ENCODE measurements at places on chromosomes 2 and 18. TPM values are rescaled to one million over a fixed set of nuclear protein-coding genes. Genes with fewer than 3 reads are reported as not detected.

NGEF gene
- total RNA-seq, result 2.3 TPM

MYO7B gene
- total RNA-seq, result 2.0 TPM

CHN1 gene
- total RNA-seq, result 25.1 TPM

TRAK2 gene
- 84.7 TPM for total RNA-seq

IL37 gene
- not detected for total RNA-seq

IL1RL1 gene
- 7.4 TPM for total RNA-seq

C1GALT1C1L gene
- 1.2 TPM for total RNA-seq

FSIP2 gene
- total RNA-seq, result 1.3 TPM

ANKRD39 gene
- total RNA-seq, result 12.7 TPM

CYP1B1 gene
- 115 TPM for total RNA-seq

ALK gene
- total RNA-seq, result 0.13 TPM

RNU2-63P gene
- total RNA-seq, result not detected

MTLN gene
- total RNA-seq, result 39.1 TPM

DNA sequence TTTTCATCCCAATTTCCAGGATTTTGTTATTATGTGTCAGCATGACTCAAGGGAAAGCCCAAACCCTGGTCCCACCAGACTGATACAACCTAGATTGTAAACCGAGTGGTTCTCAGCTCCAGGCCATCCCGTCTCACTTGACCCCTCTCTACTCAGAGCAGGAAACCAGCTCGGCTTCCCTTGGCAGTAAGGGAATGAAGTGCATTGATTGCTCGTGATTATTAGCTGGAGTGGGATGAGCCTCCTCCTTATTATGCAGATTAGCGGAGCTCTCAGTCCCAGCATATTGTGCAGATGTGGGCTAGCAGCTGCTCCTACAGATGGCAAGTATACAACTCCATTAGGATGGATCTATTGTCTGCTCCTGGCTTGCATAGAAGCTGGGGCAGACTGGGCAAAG is 167.6 kb downstream of the LNPK start:
- no peaks in the 10 kb centered on the region for H3K36me3 ChIP-seq
- DNase-seq, result no peak
- H3K27me3 ChIP-seq, result no peaks in the 10 kb centered on the region
- peaks cover 6% of the 10 kb centered on the region for H3K4me1 ChIP-seq

DNA sequence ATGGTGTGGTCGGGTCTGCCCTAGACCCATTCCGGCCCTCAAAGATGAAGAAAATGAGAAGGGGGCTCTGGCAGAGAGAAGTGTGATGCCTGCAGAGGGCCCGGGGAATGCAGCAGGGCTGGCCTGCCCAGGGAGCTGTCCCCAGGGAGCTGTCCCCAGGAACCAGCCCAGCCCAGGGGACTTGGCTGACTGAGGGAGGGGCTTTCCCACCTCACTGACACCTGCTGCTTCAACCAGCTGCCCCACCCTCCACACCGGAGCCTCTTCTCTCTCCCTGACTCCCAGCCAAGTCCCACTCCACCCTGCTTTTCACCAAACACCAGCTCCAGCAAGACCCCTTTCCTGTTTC is 111.2 kb downstream of the STPG4 start:
- peaks cover 4% of the 10 kb centered on the region for H3K4me1 ChIP-seq
- DNase-seq, result no peak
- no peaks in the 10 kb centered on the region for H3K27me3 ChIP-seq
- H3K27ac ChIP-seq, result peak overlapping the region; percentile 58
- H3K36me3 ChIP-seq, result peaks cover 3% of the 10 kb centered on the region

- H3K27ac ChIP-seq, result no peak overlapping the region
- no peaks in the 10 kb centered on the region for H3K4me1 ChIP-seq
- H3K27me3 ChIP-seq, result no peaks in the 10 kb centered on the region
Measured at GRCh38 chr18:35577045-35577848, 4.3 kb upstream of the GALNT1 start.

GRCh38 chr2:237806334-237806733 is 7.8 kb downstream of the RBM44 start:
- no peak for DNase-seq
- no peak overlapping the region for H3K27ac ChIP-seq
- no peaks in the 10 kb centered on the region for H3K4me1 ChIP-seq

GRCh38 chr2:72561621-72562318 is 264.1 kb downstream of the EXOC6B start:
- no peaks in the 10 kb centered on the region for H3K27me3 ChIP-seq
- DNase-seq, result no peak
- no peak overlapping the region for H3K27ac ChIP-seq
- H3K4me1 ChIP-seq, result no peaks in the 10 kb centered on the region
- H3K36me3 ChIP-seq, result no peaks in the 10 kb centered on the region
- no peak overlapping the region for H3K4me3 ChIP-seq

DNA sequence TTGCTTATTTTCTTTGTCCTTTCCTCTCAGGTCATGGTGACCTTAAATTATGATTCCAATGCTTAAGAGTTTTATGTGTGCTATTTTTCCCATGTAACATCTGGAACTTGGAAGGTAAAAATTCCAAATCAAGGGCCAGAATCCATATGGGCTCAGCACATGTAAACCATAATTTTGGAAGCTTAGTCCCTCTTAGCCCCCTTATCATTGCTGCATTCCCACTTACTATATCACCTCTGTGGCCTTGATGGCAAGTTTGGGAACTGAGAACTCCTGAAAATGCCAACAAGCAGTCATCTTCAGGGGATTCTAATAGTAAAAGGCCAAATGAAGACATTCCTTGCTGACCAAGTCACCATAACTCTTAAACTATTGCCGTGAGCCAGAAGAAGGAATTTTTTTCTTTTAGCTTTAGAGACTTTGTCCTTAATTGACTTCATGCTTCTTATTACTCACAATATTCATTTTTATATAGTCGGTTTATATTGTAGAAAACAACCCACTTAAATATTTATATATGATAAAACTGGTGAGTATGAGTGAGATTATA is 251.4 kb downstream of the SLC8A1 start:
- no peak for DNase-seq
- no peak overlapping the region for H3K27ac ChIP-seq
- no peaks in the 10 kb centered on the region for H3K36me3 ChIP-seq
- no peaks in the 10 kb centered on the region for H3K27me3 ChIP-seq
- H3K4me1 ChIP-seq, result peaks cover 2% of the 10 kb centered on the region
- H3K4me3 ChIP-seq, result no peak overlapping the region

DNA sequence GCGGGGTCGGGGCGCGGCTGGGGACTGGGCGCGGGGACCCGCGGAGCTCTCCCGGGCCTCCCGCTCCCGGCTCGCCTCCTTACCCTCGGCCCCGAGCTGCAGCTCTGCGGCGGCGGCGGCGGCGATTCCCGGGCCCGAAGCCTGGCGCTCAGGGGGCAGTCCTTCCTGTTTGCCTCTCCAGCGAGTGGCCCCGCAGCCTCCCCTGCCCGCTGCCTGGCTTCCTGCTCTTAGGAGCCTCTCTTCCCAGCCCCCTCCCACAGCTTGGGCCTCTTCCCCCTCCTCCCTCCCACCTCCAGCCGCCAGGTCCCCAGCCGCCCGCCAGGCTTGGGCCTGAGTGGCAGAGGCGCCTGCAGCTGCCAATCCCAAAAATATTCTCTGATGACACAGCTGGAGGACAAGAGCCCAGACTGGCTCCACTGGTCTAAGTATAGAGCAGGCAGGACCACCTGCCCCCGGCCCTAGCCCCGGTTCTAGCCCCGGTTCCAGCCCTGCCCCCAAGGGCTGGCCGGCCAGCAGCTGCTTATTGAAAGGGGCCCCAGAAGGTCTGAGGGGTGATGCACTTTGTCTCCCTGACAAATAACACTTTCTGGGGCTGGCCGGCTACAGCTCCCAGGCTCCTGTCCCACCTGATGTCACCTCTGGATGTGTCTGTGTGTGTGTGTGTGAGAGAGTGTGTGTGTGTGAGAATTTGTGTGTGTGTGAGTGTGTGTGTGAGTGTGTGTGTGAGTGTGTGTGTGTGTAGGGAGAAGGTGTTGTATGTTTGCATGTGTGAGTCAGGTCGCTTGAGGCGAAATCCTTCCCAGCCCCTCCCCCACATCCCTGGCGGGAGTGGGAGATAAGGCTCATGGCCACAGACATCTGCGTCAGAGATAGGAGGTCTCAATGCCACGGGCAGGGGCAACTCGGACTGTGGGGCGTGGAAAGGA is at the start of gene OBSL1:
Gene OBSL1 (minus strand): TSS at position 229 of the 926 bp plus-strand sequence. CDS start 307 bp downstream, outside the sequence.
- no peaks in the 10 kb centered on the region for H3K27me3 ChIP-seq

- no peak overlapping the region for H3K4me3 ChIP-seq
- DNase-seq, result no peak
- no peaks in the 10 kb centered on the region for H3K36me3 ChIP-seq
Measured at GRCh38 chr2:60529136-60529784, 24.2 kb downstream of the BCL11A start.

DNA sequence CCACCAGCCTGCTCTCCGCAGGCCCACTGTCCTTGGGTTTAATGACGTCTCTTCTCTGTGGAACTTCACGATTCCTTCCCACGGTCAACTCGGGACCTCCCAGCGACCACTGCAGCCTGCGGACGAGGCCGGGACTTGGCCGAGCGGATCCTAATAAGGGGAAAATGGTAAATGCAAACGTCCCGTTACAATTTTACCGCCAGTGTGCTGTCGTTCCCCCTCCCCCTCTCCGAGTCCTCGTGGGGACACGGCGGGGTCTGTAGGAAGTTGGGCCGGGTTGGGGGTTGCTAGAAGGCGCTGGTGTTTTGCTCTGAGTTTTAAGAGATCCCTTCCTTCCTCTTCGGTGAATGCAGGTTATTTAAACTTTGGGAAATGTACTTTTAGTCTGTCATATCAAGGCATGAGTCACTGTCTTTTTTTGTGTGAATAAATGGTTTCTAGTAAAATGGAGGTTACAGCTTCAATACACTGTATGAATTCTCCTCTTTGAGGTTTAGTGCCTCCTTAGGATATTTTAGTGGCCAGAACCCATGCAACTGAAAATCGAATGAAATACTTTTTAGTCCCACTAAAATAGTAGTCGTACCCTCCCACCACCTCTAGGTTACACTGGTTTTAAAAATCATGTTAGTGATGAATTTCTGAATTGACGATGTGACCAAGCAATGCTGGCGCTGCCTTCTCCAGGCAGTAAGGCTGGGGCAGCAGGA is 2.3 kb downstream of the HOXD11 start:
- H3K27me3 ChIP-seq, result no peaks in the 10 kb centered on the region
- no peaks in the 10 kb centered on the region for H3K36me3 ChIP-seq
- no peaks in the 10 kb centered on the region for H3K4me1 ChIP-seq
- no peak overlapping the region for H3K27ac ChIP-seq
- no peak overlapping the region for H3K4me3 ChIP-seq

DNA sequence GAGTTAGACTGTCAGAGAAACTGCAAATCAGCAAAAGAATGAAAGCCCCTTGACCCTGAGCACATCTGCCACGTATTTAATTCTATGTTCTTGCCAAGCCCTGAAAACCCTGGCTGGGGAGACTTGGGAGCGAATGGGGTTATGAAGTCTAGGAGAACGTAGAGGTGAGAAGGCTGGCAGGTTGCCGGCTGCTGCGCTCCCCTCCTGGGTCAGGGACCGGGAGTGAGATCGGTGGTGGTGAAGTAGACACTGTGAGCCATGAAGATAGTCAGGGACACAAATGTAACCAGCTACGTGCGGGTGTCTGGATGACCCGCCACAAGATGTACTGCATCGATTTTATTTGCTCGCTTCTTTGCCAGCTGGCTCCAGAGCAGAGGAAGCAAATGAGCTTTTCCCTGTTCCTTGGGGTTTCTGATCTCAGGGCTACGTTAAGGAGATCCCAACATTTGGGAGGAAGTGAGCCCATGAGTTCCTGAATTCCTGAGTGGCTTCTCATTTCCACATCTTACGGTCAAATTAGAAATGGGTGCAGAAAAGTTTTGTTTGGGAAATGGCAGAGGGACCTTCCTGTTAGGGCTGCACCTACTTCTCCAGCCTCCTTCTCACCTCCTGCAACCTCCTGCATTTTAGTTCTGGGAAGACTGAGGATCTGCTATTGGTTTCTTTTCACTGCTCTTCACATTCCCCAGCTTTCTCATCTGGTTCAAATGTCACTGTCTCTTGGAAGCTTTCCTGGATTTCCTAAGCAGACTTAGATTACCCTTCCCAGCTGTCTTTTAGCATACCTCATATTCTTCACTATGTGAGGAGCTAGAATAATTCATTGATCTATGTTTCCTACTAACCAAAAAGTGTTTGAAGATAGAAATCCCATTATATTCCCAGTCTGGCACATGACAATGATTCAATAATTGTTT is 360.6 kb downstream of the ZNF521 start:
- no peaks in the 10 kb centered on the region for H3K4me1 ChIP-seq
- H3K27ac ChIP-seq, result no peak overlapping the region
- no peaks in the 10 kb centered on the region for H3K27me3 ChIP-seq
- no peaks in the 10 kb centered on the region for H3K36me3 ChIP-seq
- no peak overlapping the region for H3K4me3 ChIP-seq

DNA sequence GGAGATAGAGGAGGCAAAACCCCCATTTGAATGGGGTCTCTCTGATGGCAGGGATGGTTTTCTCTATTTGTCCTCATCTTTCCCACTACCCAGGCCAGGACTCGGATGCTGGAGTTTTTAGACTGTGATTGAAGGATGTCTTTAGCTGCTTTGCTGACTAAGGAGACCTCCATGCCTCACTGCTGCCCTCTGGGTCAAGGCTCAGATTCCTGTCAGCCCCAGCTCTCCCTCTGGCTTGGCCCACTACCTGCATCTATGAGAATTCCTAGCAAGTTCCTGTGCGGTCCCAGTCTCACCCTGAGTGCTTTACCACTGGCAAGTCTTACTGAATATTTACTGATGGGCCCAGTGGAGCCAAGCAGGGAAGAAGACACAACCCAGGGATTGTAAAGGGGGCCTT is 184.0 kb downstream of the CELF4 start:
- H3K4me3 ChIP-seq, result no peak overlapping the region
- no peaks in the 10 kb centered on the region for H3K36me3 ChIP-seq
- H3K27ac ChIP-seq, result no peak overlapping the region
- H3K27me3 ChIP-seq, result no peaks in the 10 kb centered on the region
- no peak for DNase-seq

GRCh38 chr18:53601344-53601743 is 623.1 kb downstream of the MBD2 start:
- peaks cover 2% of the 10 kb centered on the region for H3K4me1 ChIP-seq
- no peak overlapping the region for H3K4me3 ChIP-seq
- H3K27ac ChIP-seq, result no peak overlapping the region
- DNase-seq, result no peak

GRCh38 chr2:238141541-238142318 is 3.3 kb downstream of the KLHL30 start:
- H3K4me3 ChIP-seq, result no peak overlapping the region
- H3K4me1 ChIP-seq, result no peaks in the 10 kb centered on the region
- H3K36me3 ChIP-seq, result no peaks in the 10 kb centered on the region
- no peaks in the 10 kb centered on the region for H3K27me3 ChIP-seq
- DNase-seq, result no peak

DNA sequence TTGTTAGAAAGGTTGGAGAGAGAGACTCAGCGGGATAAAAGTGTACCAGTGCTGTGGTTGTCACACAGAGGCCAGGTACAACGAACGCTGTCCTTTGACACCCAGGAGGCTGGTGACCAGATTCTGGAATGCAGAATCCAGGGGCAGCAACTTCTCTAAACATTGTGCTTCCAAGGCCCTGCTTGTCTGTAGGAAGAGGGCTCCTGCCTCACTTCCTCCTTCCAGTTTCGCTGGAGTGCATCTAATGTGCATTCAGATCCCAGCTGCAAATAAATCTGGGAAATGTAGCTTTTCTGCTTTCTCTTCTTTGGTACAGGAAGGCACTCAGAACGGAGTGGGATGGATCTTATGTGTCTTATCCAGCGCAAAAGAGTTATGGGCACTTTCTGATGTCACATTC is 171.8 kb upstream of the ATP5MC3 start:
- no peaks in the 10 kb centered on the region for H3K4me1 ChIP-seq
- no peaks in the 10 kb centered on the region for H3K27me3 ChIP-seq
- H3K4me3 ChIP-seq, result no peak overlapping the region
- no peaks in the 10 kb centered on the region for H3K36me3 ChIP-seq

All from aorta (tissue), 5 donors.